H1 (cell line): ENCODE measurements at places on chromosomes 2 and 18.

DNA sequence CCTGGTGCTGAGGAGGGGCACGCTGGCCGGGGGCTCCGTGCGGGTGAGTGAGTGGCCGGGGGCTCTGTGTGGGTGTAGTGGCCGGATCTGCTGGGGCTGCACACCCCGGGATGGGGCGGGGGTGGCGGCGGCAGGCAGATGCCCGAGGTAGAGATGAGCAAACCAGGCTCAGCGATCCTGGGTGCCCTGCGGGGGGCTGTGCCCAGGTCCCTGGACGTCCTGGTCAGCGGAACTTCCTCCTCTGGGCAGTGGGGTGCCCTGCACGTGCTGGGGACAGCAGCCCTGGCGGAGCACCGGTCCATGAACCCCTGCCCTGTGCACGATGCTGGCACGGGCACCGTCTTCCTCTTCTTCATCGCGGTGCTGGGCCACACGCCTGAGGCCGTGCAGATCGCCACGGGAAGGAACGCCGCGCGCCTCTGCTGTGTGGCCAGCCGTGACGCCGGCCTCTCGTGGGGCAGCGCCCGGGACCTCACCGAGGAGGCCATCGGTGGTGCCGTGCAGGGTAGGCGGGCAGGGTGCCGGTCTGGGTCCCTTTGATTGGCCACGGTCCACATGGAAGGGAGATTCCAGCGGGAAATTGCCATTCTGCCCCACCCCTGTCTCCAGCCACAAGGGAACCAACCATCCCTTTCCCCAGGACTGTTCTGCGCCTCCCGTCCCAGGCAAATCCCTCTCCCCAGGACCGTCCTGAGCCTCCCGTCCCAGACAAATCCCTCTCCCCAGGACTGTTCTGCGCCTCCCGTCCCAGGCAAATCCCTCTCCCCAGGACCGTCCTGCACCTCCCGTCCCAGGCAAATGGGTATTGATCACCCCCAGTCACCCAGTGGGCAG, 5.9 kb downstream of the NEU4 start:
- DNase-seq = no peak

- no peak for DNase-seq
Observed at GRCh38 chr2:55103046-55103445, 52.8 kb upstream of the RTN4 start.

- no peak for DNase-seq
Observed at GRCh38 chr2:179613701-179614100, 247.7 kb downstream of the ZNF385B start.

DNA sequence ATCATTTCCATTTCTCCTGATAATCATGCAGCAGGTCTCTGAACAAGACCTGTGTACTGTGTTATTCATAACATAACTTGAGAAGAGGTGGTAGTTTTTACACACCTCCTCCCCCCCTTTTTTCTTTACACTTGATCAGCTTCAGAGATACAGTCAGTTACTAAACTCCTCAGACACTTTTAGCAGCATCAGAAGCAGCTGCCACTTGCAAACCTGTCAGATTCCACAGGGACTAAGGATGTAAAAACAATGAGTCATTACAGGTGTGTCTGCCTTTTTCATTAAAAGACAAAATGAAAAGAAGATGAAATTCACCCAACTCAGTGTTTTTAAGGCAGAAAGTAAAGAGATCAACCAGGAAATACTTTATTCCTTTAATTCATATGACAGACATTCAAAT, 254.0 kb downstream of the NRXN1 start:
- DNase-seq = no peak

GRCh38 chr2:174874085-174874484, 109.8 kb upstream of the CHRNA1 start:
- DNase-seq = no peak

GRCh38 chr2:234818937-234819336, 132.9 kb upstream of the SH3BP4 start:
- DNase-seq = no peak

DNA sequence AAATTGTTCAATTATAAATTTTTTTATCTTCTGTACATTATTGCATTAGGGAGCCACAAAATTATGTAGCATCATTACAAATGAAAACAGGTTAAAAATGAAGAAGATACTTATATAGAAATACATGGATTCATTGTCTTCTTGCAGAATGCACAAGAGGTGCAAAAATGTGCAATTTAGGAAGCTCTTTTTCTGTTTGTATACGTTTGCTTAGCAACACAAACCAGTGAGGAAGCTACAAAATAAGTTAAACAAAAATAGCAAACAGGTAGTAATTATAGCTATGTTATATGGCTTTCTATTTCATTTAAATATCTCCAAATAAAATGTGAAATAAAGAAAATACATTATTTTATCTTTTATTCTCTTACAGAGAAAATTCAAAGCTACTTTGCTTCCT, 177.6 kb upstream of the SESTD1 start:
- no peak for DNase-seq

- no peak for DNase-seq
Observed at GRCh38 chr18:6811816-6812215, 82.3 kb downstream of the ARHGAP28 start.

- DNase-seq = no peak
Observed at GRCh38 chr2:38523728-38524437, 78.8 kb downstream of the HNRNPLL start.

- DNase-seq = no peak
Observed at GRCh38 chr18:58991167-58991798, 126.6 kb downstream of the ZNF532 start.

- DNase-seq = peak; percentile 27
Observed at GRCh38 chr18:35143622-35144596, 96.9 kb upstream of the ZNF397 start.

DNA sequence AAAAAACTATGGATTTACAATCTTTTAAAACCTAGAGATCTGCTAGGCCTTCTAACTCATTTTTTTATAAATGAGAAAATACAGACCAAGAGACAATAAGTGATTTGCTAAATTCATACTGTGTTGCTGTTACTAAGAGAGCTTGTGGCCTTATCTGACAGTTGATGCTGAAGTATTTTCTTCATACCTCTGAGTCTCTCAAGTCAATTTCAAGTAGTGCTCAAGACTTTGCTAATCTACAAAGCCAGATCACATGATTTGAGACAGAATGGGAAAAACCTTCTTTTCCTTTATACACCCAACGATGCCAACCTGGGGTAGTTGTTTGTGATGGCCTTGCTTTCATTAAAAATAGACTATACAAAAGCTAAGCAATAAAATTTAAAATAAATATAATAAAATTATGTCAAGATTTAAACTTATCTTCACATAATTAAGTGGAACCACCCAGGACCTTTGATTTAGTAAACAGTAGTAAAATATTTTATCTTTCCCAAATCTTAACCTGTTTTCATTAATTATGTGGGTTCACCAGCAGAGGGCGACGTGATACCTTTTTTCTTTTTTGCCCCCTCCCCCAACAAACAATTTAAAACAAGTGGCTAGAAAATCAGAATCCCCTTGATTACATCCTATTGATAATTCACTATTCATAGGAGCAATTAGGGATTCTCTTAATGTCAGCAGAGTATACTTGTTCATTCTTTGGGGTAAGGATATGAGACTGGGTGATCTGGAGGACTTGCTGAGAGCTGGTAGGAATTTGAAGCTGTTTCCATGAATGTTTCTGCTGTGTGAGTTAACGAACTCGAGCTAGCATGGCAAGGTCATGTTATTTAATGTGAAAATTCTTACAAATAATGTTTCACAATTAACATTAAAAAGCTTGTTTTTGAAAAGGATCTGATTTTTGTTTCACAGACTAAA, 49.6 kb upstream of the SLC5A7 start:
- no peak for DNase-seq

- no peak for DNase-seq
Observed at GRCh38 chr18:923144-923866, 18.6 kb downstream of the ADCYAP1 start.

- DNase-seq = no peak
Observed at GRCh38 chr2:156765450-156765849, 329.3 kb downstream of the GPD2 start.

- DNase-seq = no peak
Observed at GRCh38 chr2:53777134-53777533, 9.5 kb downstream of the CHAC2 start.

- DNase-seq = no peak
Observed at GRCh38 chr18:23471486-23471885, 18.4 kb downstream of the RIOK3 start.

DNA sequence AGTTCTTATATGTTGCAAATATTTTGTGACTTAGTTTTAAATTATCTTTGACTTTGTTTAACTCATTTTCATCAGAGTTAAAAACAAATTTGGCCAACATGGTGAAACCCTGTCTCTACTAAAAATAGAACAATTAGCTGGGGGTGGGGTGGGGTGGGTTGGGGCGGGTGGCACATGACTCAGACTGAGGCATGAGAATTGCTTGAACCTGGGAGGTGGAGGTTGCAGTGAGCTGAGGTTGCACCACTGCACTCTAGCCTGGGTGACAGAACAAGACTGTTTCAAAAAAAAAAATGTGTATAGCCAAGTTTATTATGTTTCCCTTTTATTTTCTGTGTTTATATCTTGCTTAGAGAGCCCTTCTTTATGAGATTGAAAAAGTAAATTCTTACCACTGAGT, 14.2 kb upstream of the LIPG start:
- no peak for DNase-seq

DNA sequence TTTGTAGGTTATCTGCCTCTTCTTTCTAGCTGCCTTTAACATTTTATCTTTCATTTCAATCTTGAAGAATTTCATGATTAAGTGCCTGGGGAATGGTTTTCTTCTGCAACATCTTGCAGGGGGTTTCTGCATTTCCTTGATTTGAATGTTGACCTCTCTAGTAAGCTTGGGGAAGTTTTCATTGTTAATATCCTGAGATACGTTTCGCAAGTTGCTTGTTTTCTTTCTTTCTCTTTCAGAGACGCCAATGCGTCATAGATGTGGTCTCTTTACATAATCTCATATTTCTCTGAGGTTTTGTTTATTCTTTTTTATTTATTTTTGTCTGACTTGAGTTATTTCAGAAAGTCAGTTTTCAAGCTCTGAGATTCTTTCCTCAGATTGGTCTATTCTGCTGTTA, 225.7 kb downstream of the XIRP2 start:
- DNase-seq = no peak

DNA sequence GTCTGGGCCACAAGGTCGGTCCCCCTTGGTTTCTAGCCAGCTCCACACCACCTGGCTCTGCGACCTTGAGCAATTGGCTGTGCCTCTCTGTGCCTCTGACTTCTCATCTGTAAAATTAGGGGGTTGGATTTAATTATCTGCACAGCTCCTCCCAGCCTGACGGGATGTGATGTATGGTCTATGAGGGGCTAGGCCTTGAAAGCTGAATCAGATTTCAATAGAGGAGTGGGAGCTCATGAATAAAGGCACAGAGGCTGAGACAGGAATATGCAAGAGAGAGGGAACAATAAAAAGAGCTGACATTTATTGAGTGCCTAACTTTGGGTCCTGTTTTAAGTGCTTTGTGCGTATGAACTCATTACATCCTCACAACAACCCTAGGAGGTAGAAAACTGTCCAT, 104.7 kb downstream of the ALK start:
- DNase-seq = no peak

DNA sequence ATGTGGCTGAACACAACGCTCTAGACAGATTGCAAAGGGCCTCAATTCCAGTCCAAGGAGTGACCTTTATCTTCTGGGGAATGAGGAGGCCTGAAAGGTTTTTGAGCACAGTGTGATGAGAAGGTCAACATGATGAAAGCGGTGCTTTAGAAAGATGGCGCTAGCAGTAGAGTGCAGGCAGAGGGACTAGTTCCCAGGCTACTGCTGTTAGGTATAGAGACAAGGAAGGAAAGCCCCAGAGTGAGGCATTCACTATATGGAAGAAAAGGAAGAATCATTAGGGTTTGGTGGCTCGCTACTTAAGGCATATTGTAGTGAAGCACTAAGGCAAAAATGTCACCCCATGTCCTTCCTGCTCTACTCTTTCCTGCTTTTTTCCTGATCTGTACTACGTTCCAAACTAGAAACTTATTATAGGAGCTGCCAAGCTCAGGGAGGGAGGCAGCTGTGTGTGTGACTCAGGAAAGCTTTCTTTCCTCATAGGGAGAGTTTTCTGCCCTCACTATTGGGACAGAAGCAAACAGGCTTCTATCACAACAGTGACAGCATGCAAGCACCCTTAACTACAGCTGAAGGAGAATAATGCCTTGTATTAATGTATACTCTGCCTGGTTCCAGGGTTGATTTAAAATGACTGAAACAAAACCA, 160.8 kb upstream of the CAVIN2 start:
- no peak for DNase-seq

GRCh38 chr18:8703781-8704301, 1.5 kb upstream of the MTCL1 start:
- no peak for DNase-seq

GRCh38 chr2:36287363-36288275, 68.0 kb upstream of the CRIM1 start:
- DNase-seq = no peak

- no peak for DNase-seq
Observed at GRCh38 chr2:235825946-235826345, 332.1 kb downstream of the AGAP1 start.

- no peak for DNase-seq
Observed at GRCh38 chr2:144256996-144257707, 262.8 kb downstream of the ZEB2 start.

- no peak for DNase-seq
Observed at GRCh38 chr2:178241844-178242551, 47.7 kb downstream of the OSBPL6 start.

DNA sequence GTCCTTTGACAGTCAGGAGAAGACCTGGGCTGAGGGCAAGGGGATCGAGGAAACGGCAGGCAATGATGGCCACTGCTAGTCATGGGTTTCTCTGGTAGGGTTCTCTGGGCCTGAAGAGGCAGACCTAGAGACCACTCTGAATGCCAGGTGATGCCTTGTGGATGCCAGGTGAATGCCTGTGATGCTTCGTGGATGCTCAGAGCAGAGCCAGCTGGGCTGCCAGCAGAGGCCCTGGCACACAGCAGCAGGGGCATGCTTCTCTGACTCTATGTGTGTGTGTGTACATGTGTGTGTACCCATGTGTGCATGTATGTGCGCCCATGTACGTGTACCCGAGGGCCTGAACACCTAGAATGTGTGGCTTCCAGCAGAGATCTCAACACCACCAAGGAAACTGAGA, 172.0 kb downstream of the TNS1 start:
- no peak for DNase-seq

GRCh38 chr2:108417254-108417653, 31.8 kb upstream of the GCC2 start:
- DNase-seq = no peak

- DNase-seq = no peak
Observed at GRCh38 chr2:2834516-2835254, 503.6 kb upstream of the MYT1L start.

DNA sequence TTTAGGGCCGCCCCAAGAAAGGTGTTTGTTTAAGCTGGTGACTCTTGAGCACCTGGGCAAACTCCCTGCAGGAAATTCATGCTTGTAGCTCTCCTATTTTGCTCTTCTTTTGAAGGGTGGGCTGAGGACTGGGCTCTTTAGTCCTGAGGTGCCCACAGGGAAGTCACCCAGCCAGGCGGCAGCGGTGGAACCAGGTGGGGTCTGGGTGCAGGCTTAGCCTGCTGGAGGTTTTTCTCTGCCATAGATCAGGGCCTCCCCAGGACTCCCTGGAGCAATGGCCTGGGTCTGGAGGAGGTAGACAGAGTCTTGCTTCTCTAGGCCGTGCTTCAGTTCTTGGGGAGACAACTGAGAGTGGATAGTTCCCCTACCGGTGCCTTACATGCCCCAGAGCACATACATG, 99.9 kb downstream of the CLIP4 start:
- no peak for DNase-seq
